ENCODE measurements at places on chromosomes 16 and 17.

GRCh38 chr17:50550661-50551432, 3.9 kb downstream of the SPATA20 start:
- no peak for DNase-seq

DNA sequence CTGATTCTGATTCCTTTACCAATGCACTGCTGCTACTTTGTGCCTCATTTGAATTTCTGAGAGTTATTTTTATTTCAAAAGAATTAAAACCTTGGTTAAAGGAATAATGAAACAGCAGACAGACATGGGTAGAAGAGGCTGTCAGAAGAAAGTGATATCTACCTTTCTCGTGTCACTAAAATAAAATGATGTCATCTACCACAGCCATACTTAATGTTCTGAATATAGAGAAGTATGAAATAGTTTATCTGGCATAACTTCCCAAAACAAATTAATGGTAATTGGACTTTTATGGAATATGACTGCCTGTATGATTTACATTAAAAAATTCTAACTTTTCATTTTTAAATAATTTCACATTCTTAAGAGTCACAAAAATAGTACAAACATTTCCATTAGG, 52.5 kb downstream of the EFCAB13 start:
- no peak for DNase-seq

GRCh38 chr16:52755396-52755795, 208.5 kb upstream of the TOX3 start:
- no peak for DNase-seq

- DNase-seq, result no peak
Observed at GRCh38 chr17:31527606-31528005, 136.1 kb downstream of the RAB11FIP4 start.

DNA sequence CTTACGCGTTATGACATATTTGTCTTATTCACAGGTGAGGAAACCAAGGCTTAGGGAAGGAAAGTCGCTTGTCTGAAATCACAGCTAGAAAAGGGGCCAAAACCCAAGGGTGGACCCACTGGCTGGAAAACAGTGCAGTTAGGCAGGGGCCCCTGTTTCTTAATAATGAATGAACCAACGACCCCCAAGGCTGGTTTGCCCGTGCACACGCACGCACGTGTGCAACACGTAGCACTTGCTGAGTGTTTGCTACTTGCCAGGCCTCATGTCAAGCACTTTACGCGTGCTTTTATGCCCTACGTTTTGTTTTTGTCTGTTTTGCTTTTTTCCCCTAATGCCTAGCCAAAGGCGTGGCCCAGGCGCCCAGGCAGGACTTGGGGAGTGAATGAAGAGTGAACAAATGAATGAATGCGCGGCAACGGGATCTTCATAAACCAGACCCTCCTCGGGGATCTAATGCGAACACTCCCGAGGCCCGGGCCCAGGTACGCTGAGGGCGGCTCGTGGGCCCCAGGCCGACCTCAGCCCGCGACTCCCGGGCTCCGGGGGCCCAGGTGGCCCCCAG, 571 bp upstream of the USP10 start:
- no peak for DNase-seq

- DNase-seq, result no peak
Observed at GRCh38 chr16:30418350-30419181, 11.2 kb downstream of the ZNF771 start.

DNA sequence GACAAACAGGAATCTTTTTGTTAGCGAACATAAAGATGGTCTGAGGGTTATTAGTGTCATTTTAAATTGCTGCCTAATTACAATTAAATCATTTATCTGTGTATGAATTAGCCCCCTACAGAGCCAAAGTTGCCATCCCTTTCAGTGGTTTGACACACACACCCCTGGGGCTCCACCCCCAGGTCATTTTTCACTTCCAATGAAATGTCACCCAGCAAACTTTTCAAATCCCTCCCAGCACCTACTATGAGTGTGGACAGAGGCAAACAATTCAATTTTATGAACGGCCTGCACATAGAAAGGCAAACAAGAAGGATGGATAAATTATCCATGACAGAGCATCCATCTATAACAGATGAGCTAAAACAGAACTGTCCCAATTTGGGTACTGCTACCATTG, 2.4 kb downstream of the MYH10 start:
- no peak for DNase-seq

DNA sequence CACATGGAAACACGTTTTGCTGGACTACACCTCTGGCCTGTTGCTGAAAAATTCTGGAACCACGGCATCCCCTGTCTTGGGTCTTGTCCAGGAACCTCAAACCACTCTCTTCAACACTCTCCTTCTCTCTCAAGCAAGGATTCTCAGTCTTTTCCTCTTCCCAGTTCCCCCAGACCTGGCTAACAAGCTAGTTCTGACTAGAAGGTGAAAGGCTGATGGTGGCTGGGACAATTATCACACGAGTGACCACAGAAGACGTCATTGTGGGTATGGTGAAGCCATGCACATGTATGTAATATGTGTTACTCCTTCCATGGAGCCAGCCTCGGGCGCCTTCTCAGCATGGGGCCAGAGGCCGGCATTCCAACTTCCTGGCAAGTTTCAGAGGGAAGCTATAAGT, 123.0 kb downstream of the CDYL2 start:
- no peak for DNase-seq

GRCh38 chr17:64269687-64270649, 6.9 kb upstream of the TEX2 start:
- no peak for DNase-seq

- DNase-seq, result no peak
Observed at GRCh38 chr17:70499067-70499786, 329.9 kb downstream of the KCNJ2 start.

GRCh38 chr16:12582696-12583095, 221.0 kb downstream of the CPPED1 start:
- no peak for DNase-seq

- DNase-seq, result no peak
Observed at GRCh38 chr16:80723981-80724380, 80.4 kb downstream of the CDYL2 start.

DNA sequence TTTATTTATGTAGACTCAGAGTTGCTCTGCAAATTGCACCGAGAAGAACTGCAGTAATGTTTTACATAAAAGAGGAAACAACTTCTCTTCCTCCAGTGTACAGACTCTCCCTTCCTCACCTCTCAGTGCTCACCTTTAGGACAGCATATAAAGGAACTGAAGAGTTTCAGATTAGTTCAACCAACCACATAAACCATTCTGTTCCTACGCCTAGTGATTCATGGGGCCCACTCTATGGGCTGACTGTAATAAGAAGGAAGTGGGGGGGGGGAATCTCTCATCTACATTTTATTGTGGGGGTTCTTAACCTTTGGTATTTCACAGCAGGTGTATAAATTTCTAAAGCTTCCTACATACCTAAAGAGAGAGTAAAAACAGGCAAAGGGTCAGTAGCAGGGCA, 18.3 kb downstream of the ZSWIM7 start:
- no peak for DNase-seq

- no peak for DNase-seq
Observed at GRCh38 chr17:14302091-14302430, 1.2 kb downstream of the HS3ST3B1 start.

Data from stimulated activated CD8-positive, alpha-beta memory T cell treated with anti-CD3 and anti-CD28 coated beads, Interleukin-7, amount 100 ng/mL, for 24 hours (primary cell).